ENCODE measurements at places on chromosomes 1 and 21. TPM values are rescaled to one million over a fixed set of nuclear protein-coding genes. Genes with fewer than 3 reads are reported as not detected.

TTC22 gene
- total RNA-seq = 17.9 TPM

HTR1D gene
- total RNA-seq = not detected

VWA1 gene
- 0.28 TPM for total RNA-seq

RIPK4 gene
- not detected for total RNA-seq

ADORA3 gene
- total RNA-seq = not detected

AIRE gene
- total RNA-seq = 0.33 TPM

CD1E gene
- total RNA-seq = not detected

RUNX3 gene
- total RNA-seq = 224 TPM

ARHGEF16 gene
- not detected for total RNA-seq

TBX19 gene
- total RNA-seq = 3.6 TPM

MAP10 gene
- 2.5 TPM for total RNA-seq

LCE1E gene
- total RNA-seq = not detected

TAS1R1 gene
- not detected for total RNA-seq

SELL gene
- 61.4 TPM for total RNA-seq

NBPF10 gene
- 2.0 TPM for total RNA-seq

HES4 gene
- 1.6 TPM for total RNA-seq

KCNA2 gene
- total RNA-seq = 2.4 TPM

TNNI3K gene
- not detected for total RNA-seq

Data from activated CD8-positive, alpha-beta memory T cell treated with anti-CD3 and anti-CD28 coated beads, Interleukin-2, amount 10 ng/mL, durations not matched to agents 7 days and 5 days (primary cell).